ENCODE measurements at places on chromosomes 7 and 10.

DNA sequence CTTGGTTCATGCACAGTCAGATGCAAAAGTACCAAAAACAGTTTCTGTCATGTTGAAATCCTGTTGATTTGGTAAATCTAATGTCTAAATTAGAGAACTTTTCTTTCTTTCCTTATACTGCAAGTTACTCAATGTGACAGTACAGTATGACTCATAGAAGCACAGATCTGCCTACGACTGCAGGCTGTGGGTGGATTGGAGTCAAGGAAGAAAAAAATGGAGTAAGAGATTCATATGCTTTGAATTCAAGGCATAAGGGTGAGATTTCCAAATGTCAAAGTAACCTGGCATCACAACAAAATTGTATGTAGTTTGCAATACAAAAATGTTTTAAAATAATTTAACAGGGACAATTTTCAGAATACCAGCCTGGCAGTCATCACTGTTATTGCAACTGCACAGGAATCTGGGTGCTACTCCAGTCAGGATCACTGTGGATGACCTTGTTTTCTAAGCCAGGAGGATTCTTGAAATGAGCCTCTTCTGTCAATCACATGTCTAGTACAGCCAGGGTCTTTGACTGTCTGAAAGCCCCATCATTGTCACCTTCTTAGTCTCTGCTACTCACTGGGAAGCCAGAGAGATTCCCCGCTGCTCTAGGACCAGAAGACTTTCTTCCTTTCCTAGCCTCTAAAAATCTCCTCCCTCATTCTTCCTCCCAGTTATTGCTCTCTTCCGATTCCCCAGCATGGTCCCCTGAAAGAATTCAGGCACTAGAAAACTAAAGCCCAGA is 83.6 kb downstream of the CD36 start:
- no peak for DNase-seq

- DNase-seq, result no peak
Observed at GRCh38 chr10:5595095-5595494, 70.3 kb downstream of the CALML3 start.

DNA sequence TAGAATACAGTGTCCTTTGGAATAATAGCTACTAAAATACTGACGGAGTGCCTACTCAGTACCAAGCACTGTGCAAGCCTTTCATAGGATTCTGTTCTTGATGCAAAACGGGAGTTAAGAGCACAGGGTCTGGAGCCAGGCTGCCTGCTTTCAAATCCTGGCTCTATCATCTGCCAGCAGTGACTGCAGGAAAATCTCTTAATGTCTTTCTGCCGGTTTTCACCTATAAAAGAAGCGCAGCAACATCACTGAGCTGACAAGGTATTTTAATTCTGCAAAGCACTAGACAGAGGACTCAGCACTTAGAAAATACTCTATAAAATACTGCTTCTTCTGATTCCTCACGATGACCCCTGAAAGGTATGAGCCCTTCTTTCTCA is 659 bp downstream of the FIGNL1 start:
- no peak for DNase-seq

GRCh38 chr7:148815612-148816011 is 68.5 kb downstream of the EZH2 start:
- DNase-seq, result no peak

- no peak for DNase-seq
Observed at GRCh38 chr7:55306331-55306730, 58.8 kb upstream of the LANCL2 start.

GRCh38 chr7:152145853-152146466 is 120.5 kb downstream of the GALNT11 start:
- DNase-seq, result no peak

- no peak for DNase-seq
Observed at GRCh38 chr7:132859199-132859598, 222.7 kb downstream of the CHCHD3 start.

DNA sequence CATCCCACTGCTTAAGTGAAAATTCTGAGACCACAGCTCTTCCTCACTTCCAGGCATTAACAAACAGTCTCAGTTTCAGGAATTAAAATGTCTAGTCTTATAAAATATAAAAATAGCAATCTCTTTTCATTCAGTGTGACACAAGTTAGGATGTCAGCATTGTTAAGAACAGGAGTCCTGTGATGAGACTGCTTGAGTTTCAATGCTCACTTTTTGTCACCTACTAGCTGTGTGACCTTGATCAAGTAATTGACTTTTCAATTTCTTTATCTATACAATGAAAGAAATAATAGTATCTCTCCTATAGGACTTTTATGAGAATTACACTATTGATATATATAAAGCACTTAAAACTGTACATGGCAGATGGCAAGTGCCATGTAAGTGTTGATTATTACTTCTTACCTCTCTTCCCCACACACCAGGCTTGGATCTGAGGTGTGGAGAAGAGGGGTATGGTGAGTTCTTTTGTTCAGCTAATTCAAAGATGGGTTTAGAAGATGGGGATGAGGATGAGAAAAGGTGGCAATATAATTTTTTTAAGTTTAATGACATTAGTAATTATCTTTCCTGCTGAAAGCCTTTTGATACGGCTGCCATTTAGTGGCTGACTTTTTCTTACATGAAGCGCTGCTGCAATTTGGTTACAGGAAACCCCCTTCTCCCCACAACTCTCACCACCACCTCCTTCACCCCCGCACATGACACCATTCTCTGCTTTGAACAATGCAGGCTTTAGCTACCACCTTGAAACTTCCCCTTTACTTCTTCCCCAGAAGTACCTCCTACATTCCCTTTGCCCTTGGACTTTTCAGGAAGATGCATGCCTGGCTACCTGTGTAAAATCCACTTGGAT is 20.8 kb upstream of the HYAL4 start:
- DNase-seq, result no peak

- DNase-seq, result no peak
Observed at GRCh38 chr10:70538731-70539338, 60.3 kb downstream of the PALD1 start.

DNA sequence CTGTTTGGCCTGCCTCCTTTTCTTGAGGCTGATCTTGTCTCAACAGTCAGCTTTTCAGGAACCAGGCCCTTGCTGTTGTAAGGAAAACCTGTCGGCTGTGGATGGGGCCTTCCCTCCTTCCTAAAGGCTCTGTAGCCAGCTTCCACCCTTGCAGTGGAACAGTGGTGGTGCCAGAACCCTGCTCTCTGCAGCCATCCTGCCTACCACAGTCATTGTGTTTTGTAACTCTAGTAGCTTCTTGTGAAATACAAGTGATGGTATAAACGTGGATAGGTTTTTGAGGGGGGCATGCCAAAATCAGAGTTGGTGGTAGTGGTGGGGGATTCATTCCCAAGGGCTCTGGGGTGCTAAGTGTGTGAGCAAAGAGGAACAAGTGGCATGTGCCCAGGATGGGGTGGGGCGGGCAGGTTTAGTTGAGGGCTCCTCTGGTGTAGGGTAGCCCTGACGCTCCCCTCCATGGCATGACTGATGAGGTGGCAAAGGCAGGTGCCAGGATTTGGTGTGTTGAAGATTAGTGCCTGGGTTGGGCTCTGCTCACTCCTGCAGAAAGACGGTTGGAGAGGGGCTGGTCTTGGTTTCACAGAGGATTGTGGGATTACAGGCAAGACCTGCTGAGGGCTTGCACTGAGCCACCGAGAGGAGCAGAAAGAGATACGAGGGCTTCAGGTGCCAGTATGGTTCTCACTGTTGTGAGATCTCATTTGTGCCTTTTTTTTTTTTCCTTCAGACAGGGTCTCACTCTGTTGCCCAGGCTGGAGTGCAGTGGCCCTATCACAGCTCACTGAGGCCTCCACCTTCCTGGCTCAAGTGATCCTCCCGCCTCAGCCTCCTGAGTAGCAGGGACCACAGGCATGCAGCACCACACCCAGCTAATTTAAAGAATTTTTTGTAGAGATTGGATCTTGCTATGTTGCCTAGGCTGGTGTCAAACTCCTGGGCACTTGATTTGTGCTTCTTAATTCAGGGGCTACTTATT is 7.4 kb downstream of the TSPAN14 start:
- DNase-seq, result no peak

DNA sequence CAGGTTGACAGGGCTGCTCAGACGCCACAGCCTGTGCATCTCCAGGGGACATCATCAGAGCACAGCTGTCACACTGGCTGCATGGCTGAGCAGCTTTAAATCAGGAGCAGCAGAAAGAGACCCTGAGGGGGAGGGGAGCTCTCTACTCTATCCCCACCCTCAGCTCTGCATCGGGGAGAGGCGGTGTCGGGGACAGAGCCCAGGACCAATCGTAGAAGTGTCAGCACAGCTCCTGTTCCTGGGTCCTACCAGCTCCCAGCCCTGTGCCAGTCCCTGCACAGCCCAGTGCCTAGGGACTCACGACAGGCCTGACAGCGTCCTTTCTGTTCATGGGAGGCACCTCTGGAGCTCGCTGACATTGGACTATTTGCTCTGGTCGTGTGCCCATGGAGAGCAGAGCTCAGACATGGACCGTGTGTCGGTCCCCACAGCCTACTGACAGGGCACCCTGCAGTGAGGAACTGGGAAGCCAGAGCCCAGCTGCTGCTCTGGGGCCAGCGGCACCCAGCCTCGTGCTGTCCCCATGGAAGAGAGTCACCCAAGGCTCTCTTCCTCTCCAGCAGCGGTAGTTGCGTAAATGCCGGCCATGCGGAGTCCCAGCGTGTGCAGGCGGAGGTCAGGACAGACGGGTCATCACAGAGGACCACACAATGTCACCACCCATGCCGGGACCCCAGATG is 20.4 kb upstream of the ANTXRL start:
- no peak for DNase-seq

DNA sequence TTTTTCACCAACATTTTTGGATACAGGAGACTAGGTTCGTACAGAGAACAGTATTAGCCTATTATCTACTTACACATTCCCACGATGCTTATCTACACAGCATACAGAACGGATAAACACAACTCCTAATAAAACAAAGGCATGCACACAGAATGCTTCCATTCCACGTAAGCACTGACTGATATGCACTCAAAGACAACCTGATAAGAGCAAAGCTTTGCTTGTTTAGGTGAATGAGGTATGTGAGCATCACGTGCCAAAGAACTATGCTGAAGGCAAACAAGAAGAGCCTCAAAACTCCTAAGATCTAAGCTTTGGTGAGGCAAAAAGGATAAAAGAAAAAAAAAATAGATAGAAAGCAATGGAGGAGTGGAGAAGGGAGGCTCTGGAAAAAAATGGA is 413.5 kb upstream of the LRRN3 start:
- no peak for DNase-seq
